ENCODE measurements at places on chromosomes 6 and 20.

DNA sequence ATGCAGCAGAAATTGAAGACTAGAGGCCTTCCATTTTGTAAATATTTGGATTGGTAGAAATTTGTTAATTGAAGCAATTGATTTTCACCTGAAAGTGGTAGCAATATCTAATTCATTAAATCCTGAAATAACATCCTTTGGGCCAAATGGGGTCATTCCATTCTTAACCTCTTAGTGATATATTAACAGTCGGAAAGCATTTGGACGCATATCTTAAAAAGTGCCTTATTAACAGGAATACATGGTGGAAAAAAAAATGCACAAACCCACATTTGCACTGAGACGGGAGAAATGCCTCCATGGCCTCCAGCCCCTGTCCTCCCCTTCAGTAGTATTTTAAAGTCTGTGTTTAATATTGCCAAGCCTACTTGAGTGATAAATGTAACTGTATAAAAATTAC is 205.5 kb downstream of the TFAP2B start:
- no peak for DNase-seq

DNA sequence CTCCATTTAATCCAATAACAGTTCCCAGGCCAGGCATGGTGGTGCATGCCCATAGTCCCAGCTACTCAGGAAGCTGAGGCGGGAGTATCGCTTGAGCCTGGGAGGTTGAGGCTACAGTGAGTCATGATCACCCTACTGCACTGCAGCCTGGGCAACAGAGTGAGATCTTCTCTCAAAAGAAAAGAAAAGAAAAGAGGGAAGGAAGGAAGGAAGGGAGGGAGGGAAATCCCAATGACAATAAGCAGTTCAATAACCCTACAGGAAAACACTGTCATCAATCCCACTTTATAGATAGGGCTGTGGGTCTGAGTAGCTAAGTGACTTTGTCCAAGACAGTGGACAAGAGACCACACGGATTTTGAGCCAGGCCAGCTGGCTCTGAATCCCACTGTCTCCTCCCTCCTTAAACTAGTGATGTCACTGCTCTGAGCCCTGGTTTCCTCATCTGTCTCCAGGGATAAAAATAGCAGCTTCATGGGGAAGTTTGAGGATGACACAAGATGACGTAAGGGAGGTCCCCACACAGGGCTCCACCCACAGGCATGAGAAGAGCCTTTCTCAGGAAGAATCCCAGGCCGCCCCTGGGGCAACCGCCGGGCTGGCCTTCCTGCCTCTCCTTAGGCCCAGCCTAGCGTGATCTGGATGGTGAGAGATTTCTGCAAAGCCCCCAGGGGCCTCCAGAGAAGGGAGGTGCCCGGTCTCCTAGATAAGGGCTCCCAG is 7.2 kb upstream of the TRIB3 start:
- DNase-seq, result no peak

- peak; percentile 41 for DNase-seq
These were observed 32.7 kb upstream of the SLC22A1 start for GRCh38 chr6:160088784-160089533.

- DNase-seq, result no peak
These were observed 26.8 kb downstream of the FBXL4 start for GRCh38 chr6:98920904-98921431.

DNA sequence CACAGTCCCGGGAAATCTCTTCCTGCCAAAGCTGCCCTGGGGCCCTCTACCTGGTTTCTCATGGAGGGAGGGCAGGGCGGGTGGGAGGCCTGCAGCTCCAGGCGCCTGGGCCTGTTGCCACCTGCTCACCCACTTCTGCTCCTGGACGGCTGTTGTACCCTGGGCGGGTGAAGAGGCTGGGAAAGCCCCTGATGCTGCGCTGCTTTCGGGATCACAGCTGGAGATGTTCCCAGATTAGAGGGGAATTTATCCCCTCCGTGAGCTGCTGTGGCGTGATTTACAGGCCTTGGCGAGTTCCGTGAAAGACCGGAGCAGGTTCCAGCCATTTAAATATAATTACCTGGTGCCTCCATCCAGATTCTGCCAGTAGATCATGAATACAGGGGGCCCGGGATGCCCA is 12.3 kb upstream of the VSTM2L start:
- DNase-seq, result no peak

- no peak for DNase-seq
These were observed 20.7 kb upstream of the TLDC2 start for GRCh38 chr20:36855241-36855657.

GRCh38 chr6:31308050-31308844 is 36.4 kb upstream of the HLA-C start:
- no peak for DNase-seq

- peak; percentile 46 for DNase-seq
These were observed 39.2 kb upstream of the TPD52L1 start for GRCh38 chr6:125114248-125114858.

DNA sequence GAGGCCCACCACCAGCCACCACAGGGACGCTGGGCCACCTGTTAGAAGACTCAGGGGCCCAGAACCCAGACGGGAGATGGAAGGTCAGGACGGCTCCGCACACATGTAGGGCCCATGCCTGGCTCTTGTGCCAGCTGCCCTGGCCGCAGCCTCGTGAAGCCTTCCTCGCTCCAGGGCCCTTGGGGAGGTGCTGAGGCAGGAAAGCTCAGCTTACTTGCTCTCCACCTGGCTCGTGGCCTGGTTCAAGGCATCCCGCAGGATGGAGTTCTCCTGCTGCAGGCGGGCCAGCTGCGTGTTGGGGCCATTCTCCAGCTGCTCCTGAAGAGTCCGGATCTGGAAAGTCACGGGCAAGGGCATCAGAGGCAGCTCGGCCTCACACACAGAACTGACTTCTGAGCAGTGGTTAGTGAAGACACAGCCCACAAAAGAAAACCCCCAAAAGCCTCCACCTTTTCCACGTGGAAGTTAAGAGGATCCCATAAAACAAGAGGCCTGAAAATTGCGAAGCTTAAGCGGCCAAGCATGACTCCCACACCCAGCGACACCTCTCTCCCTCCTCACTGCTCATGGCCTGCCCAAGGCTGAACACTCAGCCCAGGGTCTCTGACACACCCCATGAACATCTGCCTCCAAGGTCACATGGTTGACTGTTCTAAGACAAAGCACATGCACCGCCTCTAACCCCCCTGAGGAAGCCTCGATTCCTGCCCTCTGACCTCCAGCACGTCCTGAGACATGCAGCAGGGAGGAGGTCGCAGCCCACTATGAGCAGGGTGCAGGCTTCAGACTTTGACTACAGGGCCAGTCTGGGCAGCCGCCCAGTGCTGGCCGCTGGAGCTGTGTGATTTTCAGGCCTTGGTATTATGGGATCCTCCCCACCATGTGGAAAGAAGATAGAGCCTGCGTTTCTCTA is 46.5 kb downstream of the RRBP1 start:
- DNase-seq, result no peak

DNA sequence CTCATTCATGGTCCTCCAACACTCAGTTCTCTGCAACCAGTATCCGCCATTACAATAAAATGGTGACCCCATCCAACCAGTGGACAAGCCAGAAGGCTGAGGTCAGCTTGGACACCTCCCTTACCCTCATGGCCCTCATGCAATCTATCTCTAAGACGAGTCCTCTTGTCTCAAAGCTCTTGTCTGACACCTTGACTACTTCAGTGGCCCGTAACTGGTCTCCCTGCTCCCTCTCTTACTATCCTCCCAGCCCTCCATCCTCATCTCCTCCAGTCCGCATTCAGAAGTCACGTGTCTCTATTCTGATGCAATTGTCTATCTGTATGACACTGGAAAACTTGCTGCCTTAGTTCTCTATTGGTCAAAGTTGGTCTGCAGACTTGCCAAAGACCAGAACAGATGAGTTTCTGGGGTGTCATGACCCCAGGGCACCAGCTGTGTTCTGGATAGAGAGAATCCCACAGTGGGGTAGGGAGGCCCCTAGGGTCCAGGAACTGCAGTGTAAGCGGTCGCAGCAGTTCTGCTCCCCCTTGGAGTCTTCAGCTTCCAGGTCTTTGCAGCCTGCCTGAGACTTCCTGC is 59.6 kb upstream of the RNF24 start:
- no peak for DNase-seq

GRCh38 chr6:112310439-112311125 is 36.5 kb upstream of the RFPL4B start:
- peak; percentile 41 for DNase-seq
